Stimulated activated CD4-positive, alpha-beta T cell treated with anti-CD3 and anti-CD28 coated beads, Interleukin-4, amount 100 ng/mL, for 4 hours (primary cell): ENCODE measurements at places on chromosomes 4 and X.

DNA sequence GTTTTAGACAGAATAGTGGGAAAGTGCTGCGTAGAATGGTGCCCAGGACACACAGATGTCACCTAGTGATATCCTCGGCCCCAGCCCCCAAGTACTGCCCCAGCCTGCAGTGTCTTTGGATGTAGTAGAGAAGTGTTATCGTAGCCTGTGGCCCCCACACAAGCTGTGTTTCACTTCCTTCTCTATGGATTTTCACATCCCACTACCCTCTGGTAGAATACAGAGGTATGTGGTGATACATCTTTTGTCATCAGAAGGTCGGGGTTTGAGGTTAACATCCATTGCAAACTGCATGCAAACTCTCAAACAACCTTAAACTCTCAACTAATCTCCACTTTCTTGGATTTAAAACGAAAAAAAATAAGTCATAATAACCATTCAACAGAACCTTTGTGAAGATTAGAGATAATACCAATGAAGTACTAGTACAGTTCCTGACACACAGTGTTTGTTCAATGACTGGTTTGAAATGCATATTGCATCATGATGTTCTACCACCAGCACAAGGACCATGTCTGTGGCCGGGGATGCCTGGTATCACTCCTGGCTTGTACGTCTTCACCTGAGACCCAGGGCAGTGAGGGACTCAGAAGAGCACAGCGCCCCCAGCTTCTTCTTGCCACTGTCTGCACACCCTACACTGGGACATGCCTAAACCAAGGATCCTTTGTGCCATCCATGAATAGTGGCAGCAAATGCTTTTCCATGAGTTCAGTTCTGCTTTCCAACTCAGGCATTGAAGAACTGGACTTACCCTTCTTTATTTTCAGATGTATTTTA lies 267.3 kb downstream of the DCTD start:
- no peak for DNase-seq

DNA sequence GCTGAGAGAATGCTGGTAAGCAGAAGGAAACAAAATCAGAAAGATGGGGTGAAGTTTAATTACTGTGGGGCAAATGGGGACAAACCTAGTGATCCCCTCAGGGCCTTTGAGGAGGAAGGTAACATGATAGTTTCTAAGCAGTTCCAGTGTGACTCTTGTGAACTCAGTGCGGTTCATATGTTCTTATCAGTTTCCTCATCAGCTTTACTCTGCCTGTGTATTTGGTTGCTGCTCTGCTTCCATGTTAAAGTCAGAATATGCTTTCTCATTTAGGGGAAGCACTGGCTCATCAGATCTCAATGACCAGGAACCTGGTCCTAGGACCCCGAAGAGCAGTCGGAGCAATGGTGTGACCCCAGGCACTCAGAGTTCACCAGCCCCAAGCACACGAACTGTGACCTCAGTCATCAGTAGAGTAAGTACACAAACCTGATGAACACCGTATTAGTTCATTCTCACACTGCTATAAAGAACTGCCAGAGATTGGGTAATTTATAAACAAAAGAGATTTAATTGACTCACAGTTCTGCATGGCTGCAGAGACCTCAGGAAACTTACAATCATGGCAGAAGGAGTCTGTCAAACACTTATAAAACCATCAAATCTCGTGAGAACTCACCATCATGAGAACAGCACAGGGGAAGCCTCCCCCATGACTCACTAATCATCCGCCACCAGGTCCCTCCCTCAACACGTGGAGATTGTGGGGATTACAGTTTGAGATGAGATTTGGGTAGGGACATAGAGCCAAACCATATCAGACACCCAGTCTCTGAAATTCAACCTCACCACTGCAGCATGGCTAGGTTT lies 83.0 kb downstream of the SYTL5 start:
- DNase-seq: no peak

GRCh38 chrX:68708503-68709290 lies 61.2 kb downstream of the STARD8 start:
- no peak for DNase-seq

GRCh38 chrX:8815460-8816065 lies 14.4 kb upstream of the FAM9A start:
- DNase-seq: no peak

DNA sequence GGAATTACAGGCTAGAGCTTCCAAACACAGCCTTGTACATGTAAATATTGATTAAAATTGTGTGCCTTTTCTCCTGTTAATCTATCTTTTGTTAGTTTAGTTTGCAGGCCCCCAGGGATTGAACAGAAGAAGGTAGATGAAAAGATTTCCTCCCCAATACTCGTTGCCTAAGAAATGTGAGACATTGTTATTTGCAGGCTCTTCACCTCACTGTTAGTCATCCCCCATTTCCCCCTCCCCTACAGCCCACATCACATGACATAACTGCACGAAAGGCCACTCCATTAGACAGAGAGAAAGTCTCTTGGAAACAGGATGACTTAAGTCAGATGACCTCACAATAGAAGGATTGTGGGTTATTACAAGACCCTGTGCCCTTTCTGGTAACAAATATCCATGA lies 13.3 kb upstream of the MID1 start:
- no peak for DNase-seq

GRCh38 chrX:41982953-41983352 lies 59.6 kb upstream of the CASK start:
- no peak for DNase-seq
